ENCODE measurements at places on chromosomes 12 and 14.

- no peak for DNase-seq
These were observed 57.0 kb upstream of the CERS5 start for GRCh38 chr12:50224026-50224692.

DNA sequence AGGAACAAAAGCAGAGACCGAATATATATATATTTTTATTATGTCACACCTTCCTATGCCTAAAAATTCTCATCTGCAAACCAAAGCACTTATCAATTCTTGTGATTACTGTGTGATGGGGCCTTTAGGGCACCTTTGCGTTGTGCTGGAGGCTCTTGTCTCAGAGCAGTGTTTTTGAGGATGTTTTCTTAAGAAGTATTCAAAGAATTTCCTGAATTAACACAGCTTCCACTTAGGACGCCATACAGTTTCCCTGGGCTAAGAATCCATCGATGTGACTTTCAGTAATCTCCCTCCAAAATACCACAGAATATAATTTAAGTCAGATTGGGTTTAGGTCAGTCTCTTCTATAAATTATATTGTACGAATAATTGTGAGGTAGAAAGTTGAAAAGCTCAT is 22.0 kb upstream of the HIF1A start:
- no peak for DNase-seq

DNA sequence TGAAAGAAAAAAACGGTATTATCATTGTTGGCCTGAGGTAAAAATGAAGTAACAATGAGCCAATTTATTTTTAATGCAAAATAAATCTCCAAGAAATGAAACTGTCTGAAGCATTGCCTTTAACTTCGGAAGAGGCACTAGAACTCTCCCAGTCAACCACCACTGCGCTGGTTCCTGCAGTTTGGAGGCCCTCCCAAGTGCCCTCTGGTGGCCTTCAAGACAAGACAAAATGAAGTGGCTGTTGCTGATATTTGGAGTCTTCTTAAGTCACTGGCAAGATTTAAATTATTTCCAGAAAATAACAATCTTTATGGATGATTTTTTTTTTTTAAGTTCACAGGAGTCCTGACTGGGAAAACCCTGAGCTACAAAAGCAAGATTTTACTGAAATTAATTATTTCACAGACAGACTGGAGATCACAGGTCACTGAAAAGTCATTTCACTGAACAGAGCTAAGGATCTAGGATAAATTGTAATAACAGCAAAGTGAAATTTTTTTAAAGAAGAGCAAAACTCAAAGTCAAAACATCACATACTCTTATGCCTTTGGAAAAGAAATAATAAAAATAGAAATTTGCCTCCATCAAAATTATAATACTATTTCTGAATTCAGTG is 58.2 kb downstream of the DICER1 start:
- DNase-seq: no peak

DNA sequence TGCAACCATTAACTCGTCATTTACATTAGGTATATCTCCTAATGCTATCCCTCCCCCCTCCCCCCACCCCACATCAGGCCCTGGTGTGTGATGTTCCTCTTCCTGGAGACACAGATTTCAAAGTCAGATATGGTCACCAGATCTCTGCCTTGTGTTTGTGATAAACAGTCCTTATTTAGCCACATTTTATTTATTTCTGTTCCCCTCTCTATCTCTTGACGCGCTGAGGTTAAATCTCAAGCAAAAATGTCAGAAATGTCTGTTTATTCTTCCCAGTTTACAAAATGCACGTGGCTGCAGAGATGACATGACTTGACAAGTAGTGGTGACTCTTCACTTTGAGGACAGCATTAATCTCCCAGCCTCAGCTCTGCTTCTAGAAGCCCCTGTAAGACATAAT is 11.5 kb upstream of the RASSF3 start:
- no peak for DNase-seq

- no peak for DNase-seq
These were observed 14.3 kb downstream of the FNTB start for GRCh38 chr14:65000898-65001591.

GRCh38 chr12:93040367-93040766 is 111.3 kb upstream of the EEA1 start:
- no peak for DNase-seq

DNA sequence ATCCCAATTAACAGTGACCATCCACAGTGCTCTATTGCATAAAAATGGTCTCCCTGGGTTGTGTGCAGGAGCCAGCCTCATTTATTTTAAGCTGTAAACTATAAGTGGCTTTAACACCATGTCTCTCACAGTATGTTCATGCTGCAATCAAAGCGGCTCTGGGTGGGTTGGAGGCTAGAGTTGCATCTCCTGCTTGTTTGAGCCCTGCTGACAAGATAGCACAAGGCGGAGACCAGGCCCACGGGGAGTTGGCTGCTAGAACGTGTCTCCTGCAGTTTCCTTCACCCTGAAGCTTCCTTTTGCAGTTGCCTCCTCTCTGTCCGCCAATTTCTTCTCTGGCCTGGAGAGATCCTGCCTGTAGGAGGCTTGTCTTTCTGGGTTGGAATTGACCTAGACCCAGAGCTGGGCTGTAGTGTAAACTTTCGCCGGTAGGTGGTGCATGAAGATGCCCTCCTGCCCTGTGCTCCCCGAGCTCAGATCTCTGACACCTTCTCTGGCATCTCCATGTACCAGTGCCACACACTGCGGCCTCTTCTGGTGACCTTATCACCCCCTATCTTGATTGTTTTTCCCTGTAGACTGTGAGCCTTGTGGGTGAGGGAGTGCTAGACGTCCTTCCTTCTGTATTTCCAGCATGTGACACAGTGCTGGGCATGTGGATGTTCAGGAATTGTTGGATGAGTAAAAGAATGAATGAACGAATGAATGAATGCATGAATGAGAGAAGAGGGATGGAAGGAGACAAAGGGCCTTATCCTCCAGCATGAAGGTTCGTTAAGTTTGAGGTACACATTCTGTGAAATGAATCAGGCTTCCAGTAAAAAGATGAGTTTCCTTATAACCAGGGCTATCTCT is 10.4 kb downstream of the OTUB2 start:
- DNase-seq: peak; percentile 76

Measured in 8988T (cell line).